Cardiac septum (tissue), 1 donor: ENCODE measurements at places on chromosomes 6 and 20. TPM values are rescaled to one million over a fixed set of nuclear protein-coding genes. Genes with fewer than 3 reads are reported as not detected.

DNA sequence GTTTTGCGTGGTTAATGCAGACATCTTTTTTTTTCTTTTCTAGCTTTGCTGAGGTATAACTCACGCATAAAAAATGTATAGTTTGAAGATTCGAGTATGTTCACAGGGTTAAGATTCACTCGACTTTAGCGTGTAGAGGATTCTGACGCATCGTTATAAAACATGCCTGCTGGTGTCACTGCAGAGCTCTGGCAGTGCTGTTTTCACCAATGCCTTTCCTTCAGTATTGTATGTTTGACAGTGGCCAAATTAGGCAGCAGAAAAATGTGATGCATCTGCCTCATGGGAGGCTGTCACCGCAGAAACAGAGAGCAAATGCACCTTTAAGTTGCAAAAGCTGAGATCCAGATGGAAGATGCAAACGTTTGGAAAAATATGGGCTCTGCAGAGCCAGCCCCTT, 18.0 kb upstream of the SIRPB2 start:
- DNase-seq: no peak

- DNase-seq: no peak
Measured at GRCh38 chr6:47231151-47231550, 78.6 kb downstream of the TNFRSF21 start.

DEFB129 gene
- total RNA-seq: not detected

SALL4 gene
- total RNA-seq: 0.08 TPM
